Stimulated activated CD8-positive, alpha-beta memory T cell treated with anti-CD3 and anti-CD28 coated beads, Interleukin-4, amount 100 ng/mL, for 48 hours (primary cell): ENCODE measurements at places on chromosomes 4 and X.
A peak's percentile ranks its signal among the peaks of the same experiment; 100 is the strongest.

DNA sequence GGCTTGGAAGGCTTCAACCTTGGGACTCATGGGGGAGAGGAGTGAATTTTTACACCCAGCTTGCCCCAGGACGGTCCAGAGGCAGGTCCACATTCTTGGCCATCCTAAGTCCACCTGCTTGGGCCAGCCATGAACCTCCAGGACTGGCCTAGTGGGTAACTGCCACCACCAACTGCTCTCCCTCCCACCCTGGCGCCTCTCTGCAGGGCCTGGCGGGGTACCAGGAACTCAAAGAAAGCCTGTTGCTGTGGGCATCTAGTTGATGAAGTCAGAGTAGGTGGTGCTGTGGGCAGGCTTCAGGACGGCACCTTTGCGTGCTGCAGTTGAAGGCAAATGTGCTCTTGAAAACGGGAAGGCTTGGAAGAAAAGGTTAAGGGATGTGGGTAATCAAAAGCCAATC is 12.0 kb downstream of the BCOR start:
- no peak for DNase-seq

DNA sequence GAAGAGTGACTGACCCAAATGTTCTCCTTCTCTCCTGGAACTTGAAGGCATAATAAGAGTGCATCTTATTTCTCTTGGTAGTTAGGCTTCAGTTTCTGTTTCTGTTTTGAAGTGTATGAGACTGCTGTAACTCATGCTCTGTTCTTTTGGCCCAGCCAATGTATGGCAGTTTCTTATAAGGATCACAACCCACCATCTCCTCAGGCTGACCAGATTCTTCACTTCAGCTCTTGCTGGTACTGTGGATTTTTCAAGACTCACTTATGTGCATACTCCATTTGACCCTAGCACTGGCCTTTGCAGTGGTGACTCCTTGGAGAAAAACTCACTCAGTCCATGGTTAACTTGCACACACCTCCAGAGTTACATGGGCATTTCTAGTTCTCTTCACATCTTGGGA is 9.6 kb upstream of the YTHDC1 start:
- DNase-seq: no peak

- no peak for DNase-seq
Measured at GRCh38 chr4:87915621-87916020, 59.9 kb upstream of the SPP1 start.

DNA sequence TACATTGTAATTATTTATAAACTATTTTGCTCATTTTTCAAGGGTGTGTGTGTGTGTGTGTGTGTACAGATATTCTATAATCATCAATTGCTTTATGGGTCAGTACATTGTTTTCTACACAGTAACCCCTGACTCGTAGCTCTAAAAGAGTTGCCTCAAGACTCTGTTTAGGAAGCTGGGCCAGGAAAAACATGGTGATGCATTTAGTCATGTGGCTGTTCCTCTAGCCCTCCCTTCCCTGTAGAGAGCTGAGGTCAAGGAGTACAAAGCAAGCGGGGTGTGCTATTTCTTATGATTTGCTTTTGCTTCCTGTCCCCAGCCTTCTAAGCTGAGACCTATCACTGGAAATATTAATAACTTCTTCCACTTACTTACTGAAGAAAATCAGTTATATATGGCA is 34.8 kb upstream of the SPANXD start:
- DNase-seq: no peak

DNA sequence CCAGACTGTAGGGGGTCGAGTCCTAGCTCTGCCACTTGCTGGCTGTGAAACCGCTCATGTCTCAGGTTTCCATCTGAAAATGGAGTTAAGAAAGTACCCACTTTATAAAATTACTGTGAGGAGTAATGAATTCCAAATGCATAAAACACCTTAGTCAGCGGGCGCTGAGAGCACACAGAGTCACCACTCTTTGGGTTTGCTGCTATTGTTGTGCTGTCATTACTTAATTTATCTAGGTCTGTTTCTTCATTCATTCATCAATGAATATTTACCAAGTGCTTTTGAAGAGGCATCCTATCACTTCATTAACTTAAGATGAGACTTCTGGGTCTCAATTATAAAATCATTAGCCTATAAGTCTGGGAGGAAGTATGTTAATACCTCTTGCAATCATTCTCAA is 317.3 kb downstream of the FBXW7 start:
- DNase-seq: no peak

- DNase-seq: no peak
Measured at GRCh38 chr4:173360587-173361221, 10.1 kb upstream of the SAP30 start.

- no peak for DNase-seq
Measured at GRCh38 chr4:89351201-89351600, 43.6 kb upstream of the GPRIN3 start.

GRCh38 chr4:182589100-182589499 is 328.1 kb downstream of the DCTD start:
- DNase-seq: no peak

- no peak for DNase-seq
Measured at GRCh38 chr4:125390126-125390525, 75.4 kb downstream of the FAT4 start.

DNA sequence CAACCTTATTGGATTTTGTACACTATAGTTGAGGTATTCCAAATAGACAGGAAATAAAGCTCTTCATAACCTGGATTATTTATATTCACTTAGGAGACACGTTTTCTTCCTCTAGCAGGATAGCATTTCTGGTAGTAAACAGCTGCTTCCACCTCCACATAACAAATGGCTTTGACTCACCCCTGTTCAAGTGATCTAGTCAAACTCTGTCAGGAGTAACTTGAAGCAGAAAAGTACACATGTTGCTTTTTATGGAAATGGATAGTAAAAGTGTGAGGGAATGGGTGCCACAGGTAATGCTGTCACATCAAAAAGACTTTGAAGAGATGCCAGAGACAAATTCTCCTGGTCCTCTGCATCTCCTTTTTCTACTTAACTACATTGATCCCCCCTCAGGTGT is 258.7 kb upstream of the SLC7A11 start:
- DNase-seq: no peak

GRCh38 chr4:120037411-120037810 is 29.2 kb downstream of the MAD2L1 start:
- DNase-seq: no peak

- DNase-seq: no peak
Measured at GRCh38 chr4:11182586-11183355, 245.9 kb downstream of the HS3ST1 start.

DNA sequence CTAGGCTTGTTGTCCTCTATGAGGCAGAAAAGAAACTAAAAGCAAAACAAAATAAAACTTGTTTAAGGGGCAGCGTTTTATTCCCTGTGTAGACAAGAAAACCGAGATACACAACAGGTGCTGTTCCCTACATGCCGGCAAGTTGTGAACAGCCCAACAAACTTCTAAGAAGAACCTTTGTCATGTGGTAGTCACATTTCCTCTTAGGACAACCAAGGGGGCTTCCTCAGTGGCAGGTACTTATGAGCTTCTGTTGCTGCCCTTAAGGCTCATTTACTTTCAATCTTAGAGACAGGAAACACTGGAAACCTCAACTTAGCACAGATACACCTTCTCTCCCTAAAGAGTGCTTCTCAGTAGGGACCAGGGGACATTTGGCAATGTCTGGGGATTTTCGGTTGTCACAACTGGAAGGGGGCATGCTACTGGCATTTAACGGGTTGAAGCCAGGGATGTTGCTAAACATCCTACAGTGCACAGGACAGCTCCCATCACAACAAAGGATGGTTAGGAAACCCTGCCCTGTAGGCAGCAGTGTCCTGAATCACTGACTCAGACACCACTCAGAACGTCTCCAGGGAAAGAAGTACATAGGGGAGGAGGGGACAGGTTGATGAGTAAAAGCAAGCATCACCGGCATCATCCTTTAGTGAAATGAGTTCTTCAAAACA is 111.0 kb downstream of the ASB9 start:
- DNase-seq: peak; percentile 28
